Renal cortex interstitium (tissue), 15 donors: ENCODE measurements at places on chromosomes 6 and 20. TPM values are rescaled to one million over a fixed set of nuclear protein-coding genes. Genes with fewer than 3 reads are reported as not detected.

DNA sequence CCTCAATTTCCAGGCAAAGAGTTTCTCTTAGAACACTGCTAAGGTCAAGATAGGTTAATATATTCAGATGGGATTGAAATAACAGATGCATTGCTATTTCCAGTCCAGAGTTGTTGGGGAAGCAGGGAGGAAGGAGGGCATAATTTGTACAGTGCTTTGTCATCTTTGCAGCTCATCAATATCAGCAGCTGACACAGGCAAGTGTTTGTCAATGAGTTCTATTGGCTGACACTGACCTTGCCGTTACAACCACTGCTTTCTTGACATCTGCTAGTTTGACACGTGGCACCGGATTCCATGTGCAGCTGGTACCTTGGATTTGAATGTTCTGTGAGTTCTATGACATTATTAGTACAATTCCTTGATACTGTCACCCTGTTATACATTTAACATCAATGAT, 28.0 kb upstream of the MLIP start:
- no peak for DNase-seq

The TBC1D32 gene
- 17.2 TPM for polyA plus RNA-seq

- no peak for DNase-seq
These were observed 33.9 kb downstream of the RAMACL start for GRCh38 chr6:166552600-166552999.

- DNase-seq: no peak
These were observed 394.5 kb downstream of the PLCB1 start for GRCh38 chr20:8526610-8527009.

The IL17A gene
- not detected for polyA plus RNA-seq

The TMC2 gene
- polyA plus RNA-seq: 0.32 TPM

DNA sequence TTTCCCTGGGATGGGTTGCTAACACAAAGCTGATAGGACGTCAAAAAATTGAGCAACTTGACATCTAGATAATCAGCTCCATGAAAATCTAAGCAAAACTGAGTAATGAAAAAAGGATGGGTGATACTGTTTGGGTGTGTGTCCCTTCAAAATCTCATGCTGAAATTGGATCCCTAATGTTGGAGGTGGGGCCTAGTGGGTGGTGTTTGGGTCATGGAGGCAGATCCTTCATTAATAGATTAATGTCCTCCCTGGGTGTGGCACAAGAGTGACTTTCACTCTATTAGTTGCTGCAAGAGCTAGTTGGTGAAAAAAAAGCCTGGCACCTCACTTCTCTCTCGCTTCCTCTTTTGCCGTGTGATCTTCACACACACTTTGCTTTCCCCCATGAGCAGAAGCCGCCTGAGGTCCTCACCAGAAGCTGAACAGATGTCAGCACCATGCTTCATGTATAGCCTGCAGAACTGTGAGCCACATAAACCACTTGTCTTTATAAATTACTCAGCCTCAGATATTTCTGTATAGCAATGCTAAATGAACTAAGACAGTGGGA, 160.9 kb downstream of the FRK start:
- no peak for DNase-seq

- no peak for DNase-seq
These were observed 755.7 kb downstream of the GRIK2 start for GRCh38 chr6:102149191-102149590.

- no peak for DNase-seq
These were observed 166.1 kb downstream of the TMEM242 start for GRCh38 chr6:157157258-157157657.

DNA sequence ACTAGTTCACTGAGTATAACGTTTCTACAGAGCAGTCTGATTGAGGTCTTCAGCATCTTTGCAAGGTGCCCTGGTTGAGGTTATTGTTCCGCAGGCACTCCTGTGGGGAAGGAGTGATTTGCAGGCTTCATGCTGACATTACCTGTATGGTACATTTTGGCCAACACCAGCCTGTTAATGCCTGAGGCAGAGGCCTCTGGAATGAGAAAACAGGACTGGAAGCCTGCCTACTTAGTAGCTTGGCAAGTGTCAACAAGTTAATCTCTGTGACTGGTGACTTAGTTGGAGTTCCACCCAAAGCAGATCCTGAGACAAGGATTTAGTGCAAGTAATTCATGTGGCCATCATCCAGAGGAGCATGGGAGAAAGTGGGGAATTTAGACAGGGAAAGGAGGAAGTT, 24.6 kb downstream of the MAS1 start:
- DNase-seq: no peak

- DNase-seq: no peak
These were observed 46.0 kb downstream of the CPXM1 start for GRCh38 chr20:2754424-2754823.

The OPRL1 gene
- 0.65 TPM for polyA plus RNA-seq

GRCh38 chr6:150528648-150529285, 70.9 kb upstream of the PLEKHG1 start:
- peak; percentile 76 for DNase-seq

DNA sequence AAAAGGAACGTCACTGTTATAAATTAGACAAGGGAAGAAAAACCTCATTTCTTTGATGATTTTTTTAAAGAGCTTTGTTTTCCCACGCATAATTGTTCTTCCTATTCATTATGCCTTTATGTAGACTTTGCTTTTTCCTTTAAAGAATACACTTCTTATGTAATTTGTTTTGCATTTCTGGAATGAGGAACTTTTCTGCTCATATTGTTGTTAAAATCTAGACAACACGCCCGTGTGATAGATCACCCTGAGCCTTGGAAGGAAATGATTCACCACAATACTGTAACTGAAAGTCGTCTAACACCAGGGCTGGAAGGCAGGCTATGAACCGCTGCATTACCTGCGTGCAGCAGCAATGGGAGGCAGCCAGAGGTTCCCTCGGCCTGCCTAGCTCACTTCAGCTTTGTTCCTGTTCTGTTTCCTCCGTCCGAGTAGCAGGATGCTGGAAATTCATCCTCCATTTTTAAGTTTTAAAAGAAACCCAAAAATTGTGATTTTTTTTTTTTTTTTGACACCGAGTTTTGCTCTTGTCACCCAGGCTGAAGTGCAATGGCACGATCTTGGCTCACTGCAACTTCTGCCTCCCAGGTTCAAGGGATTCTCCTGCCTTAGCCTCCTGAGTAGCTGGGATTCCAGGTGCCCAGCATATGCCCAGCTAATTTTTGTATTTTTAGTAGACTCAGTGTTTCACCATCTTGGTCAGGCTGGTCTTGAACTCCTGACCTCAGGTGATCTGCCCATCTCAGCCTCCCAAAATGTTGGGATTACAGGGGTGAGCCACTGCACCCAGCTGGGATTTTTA, 49.6 kb upstream of the ZNF217 start:
- DNase-seq: no peak

- no peak for DNase-seq
These were observed 10.7 kb downstream of the HLA-A start for GRCh38 chr6:29953001-29953441.

The FHL5 gene
- 0.27 TPM for polyA plus RNA-seq

DNA sequence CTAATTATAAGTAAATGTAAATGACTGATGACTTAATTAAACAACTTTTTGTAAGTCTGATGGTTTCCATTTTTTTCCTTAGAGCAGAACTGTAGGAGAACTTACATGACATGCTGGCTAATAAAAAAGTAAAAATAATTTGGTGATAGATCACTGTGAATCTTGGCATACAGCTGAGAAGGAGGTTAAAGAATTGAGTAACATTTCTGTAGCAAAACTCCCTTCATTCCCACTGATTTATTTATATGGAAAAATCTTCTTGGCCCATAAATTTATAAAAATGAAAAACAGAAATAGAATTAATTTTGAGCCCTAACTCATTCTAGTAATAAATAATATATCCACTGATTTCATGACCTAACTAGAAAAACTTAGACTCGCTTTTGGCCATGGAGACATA, 48.1 kb downstream of the SLC22A3 start:
- DNase-seq: no peak

- DNase-seq: no peak
These were observed 17.0 kb downstream of the SLC2A4RG start for GRCh38 chr20:63756648-63756991.

The C20orf202 gene
- polyA plus RNA-seq: 0.47 TPM

DNA sequence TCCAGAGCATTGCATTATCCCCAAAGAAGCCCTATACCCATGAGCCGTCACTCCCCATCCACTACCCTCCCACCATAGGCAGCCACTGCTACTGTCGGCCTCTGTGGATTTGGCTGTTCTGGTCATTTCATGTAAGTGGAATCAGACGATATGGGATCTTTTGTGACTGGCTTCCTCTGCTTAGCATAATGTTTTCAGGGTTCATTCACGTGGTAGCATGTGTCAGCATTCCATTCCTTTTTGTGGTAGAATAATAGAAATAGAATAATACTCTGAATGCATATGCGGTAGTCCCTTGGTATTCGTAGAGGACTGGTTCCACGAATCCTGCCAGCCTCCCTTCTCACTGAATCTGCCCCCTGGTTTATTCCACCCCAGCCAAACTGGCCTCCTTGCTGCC, 402.6 kb upstream of the SULF2 start:
- DNase-seq: no peak

GRCh38 chr6:24031496-24031895, 94.5 kb upstream of the NRSN1 start:
- DNase-seq: no peak

DNA sequence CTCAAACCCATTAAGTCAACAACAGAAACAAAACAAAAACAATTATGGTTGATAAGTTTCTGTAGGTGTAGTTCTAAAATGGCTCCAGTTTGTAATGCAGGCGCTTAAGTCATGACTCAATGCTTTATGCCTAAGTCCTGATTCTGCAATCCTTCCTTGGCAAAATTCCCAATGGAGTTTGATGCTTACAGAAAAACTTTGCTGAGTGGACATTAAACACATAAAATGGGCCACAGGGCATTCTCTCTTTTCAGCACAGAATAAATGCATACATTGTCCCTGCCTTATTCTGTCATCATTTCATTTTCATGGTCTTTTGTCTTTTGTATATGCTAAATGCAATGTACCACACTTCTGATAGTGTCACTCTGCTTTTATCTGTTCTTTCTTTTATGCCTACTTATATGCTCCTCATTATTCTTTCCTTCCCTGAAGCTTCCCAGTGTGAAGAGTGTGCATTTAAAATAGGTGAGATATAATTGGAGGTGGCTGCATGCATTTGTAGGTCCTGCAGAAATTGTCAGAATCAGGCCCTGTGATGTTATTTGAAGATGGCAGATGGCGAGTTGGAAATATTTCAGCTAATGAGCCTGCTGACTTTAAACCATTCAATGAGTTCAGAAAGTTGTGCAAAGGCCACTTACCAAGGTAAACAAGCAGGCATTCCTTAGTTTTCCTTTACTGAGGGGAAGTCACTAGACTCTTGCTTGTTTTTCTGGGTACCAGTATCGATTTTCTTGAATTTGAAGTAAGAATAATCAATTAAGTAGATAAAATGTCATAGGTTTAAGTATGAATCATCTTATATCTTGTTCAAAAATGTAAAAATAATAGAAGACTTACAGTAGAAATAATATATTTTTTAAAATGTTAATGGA, 313.1 kb downstream of the TRDN start:
- no peak for DNase-seq

- no peak for DNase-seq
These were observed 2.0 kb downstream of the ROS1 start for GRCh38 chr6:117423754-117424153.

GRCh38 chr20:15235471-15236198, 898.2 kb upstream of the FLRT3 start:
- no peak for DNase-seq

The ZNFX1 gene
- polyA plus RNA-seq: 17.1 TPM

DNA sequence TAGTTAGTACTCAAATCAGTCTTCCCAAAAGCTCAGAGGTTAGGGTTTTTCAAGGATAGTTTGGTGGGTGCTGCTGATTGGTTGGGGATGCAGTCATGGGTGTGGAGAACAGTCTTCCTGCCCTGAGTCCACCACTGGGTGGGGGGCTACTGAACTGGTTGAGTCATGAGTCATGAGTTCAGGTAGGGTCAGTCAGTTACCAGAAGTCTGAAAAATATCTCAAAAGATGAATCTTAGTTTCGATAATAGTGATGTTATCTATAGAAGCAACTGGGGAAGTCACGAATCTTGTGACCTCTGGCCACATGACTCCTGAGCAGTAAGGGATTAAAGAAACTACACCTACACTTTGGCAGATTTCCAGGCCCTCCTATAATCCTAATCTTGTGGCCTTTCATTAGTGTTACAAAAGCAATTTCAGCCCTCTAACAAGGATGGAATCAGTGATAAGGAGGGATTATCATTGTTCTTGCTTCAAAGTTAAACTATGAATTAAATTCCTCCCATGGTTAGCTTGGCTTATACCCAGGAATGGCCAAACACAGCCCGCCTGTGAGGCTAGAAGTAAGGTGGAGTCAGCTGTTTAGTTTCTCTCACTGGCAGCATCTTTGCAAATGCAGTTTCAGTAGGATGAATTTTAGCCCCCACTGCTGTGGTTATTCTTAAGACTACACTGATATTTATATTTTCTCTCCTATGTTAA, 33.3 kb upstream of the NKAIN2 start:
- DNase-seq: no peak

DNA sequence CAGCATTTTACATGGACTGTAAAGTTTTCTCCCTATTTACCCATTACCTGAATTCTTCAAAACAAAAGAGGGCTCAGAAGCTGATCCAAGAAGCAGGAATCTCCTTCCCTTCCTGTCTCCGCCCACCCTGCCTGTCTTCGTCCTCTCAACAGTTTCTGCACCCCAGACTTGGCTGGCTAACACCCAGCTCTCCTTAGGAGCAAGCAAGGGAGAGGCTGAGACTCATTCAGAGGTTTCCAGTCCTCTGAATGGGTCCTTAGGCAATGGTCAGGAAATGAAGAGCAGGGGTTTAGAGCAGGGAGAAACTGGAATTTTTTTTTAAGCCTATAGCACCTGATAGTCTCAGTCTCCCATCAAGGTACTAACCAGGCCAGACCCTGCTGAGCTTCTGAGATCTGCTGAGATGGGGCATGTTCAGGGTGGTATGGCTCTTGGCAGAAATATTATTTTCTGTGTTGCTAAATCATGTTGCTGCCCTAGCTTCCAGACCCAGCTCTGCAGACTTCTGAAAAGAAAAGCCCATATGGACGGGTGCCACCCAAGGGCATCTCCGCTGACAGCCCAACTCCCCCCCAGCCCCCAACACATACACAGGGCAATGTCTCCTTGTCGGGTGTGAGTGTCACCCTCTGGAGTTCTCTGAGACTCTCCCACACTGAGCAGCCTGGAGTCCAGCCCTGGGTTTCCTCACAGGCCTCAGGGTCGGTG, 74.6 kb upstream of the CD93 start:
- no peak for DNase-seq

GRCh38 chr6:35154262-35154661, 13.1 kb upstream of the TCP11 start:
- no peak for DNase-seq

The GSTA2 gene
- 0.43 TPM for polyA plus RNA-seq

The SRMS gene
- 0.16 TPM for polyA plus RNA-seq

GRCh38 chr6:25446830-25447569, 167.8 kb downstream of the CARMIL1 start:
- no peak for DNase-seq

The MYT1 gene
- 0.42 TPM for polyA plus RNA-seq

DNA sequence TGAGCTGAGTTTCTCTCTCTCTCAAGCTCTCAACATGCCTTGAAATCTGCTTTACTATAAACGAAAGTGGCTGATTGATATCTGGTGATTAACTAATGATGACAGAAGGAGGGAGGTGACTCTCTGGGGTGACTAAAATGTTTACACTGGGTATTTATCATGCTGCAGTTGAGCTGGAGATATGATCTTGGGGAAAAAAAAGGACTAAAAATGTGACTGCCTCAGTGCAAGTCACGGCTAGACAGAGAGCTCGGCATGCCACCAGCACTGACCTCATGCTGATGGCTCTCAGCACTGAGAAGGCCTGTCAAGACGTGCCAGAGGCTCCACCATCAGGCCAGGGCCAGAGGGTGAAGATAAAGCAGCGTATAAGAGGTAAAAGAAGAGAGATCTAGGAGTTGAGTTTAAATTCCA, 103.1 kb upstream of the SPACA1 start:
- DNase-seq: no peak

The FAM229B gene
- polyA plus RNA-seq: 47.9 TPM

The HMGCLL1 gene
- polyA plus RNA-seq: 2.5 TPM

The IL17F gene
- 0.59 TPM for polyA plus RNA-seq
